ENCODE measurements at places on chromosomes 2 and 18. TPM values are rescaled to one million over a fixed set of nuclear protein-coding genes. Genes with fewer than 3 reads are reported as not detected.

The POLR1B gene
- polyA plus RNA-seq = 16.2 TPM

GRCh38 chr18:58792086-58792485, 72.6 kb upstream of the ZNF532 start:
- no peak for DNase-seq

The C2orf81 gene
- polyA plus RNA-seq = 3.0 TPM

The PARD6G gene
- polyA plus RNA-seq = 20.3 TPM

DNA sequence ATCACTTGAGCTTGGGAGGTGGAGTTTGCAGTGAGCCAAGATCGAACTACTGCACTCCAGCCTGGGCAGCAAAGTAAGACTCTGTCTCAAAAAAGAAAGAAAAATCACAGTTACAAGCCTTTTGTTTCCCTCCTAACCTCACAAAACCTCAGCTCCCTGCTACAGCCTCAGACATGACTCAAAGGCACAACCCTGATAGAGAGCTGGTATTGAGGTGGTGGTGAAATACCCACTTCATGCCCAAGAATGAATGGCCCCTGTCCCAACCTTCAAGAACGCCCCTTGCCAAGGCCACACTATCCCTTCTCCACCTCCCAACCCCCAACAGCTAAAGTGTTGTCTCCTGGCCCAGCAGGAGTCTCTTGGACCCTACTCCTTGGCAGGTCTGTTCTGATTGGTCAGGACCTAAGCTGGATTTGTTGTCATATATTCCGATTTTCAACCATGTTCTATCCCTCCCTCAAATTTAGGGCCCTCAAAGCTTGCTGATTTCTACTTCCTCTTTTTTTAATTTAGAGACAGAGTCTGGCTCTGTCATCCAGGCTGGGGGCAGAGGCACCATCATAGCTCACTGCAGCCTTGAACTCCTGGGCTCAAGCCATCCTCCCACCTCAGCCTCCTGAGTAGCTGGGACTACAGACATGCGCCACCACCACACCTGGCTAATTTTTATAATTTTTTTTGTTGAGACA, 61.9 kb upstream of the BZW1 start:
- DNase-seq = no peak

The CYS1 gene
- polyA plus RNA-seq = 11.3 TPM

The MYO7B gene
- polyA plus RNA-seq = 0.51 TPM

The TANC1 gene
- 59.6 TPM for polyA plus RNA-seq

DNA sequence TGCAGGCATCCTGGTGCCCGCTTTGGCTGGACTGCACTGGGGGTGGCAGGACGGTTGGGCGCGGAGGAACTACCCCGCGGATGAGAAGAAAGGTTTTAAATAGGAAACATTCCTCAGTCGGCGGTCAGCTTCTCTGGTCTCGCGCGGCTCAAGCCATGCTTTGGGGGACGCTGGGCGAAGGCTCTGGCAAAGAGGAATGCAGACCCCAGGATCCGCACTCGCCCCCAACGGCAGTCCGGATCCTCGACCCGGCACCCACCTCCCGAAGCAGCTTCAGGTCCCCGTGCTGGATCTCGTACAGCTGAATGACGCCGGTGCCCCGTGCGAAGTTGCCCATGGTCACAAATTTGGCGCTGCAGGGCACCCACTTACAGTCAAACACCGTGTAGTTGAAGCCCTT, 686 bp upstream of the PNO1 start:
- DNase-seq = no peak

DNA sequence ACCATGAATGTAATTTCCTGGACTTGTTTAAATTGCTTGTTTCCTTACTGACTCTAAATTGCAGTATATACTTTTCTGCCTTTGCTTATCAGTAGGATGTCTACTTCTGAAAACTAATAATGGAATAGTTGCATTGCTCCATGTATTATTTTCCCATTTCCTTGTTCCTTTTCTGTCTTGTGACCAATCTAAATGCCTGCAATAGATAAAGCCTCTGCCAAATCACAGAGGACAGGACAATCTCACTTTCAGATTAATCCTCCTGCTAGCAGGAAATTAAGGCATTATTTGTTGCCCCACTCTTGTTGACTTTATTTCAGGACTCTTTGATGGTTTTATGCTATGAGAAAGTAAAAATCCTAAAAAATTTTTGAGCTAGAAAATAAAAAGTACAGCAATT, 4.7 kb upstream of the ESCO1 start:
- DNase-seq = no peak

The TBR1 gene
- 0.03 TPM for polyA plus RNA-seq

- no peak for DNase-seq
These were observed 155.9 kb upstream of the MEIS1 start for GRCh38 chr2:66279024-66279423.

DNA sequence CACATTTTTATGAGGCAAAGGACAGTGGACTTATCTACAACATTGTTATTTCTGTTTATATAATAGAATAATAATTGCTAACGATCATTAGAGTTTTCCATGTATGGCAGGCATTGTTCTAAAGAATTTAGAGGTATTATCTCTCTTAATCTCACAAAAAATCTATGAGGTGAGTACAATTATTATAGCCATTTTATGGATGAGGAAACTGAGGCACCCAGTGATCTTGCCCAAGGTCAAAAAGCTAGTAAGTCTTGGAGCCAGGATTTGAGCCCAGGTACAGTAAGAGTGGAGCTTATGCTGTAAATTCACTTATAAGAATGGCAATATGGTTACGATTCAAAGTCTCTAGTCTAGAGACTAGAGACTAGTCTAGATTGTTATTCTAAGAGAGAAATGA, 331.7 kb downstream of the PLCL1 start:
- DNase-seq = no peak

All from right lung (tissue), 10 donors.